ENCODE measurements at places on chromosomes 12 and 14. TPM values are rescaled to one million over a fixed set of nuclear protein-coding genes. Genes with fewer than 3 reads are reported as not detected.

ETFBKMT gene
- 6.2 TPM for total RNA-seq

RHEBL1 gene
- 0.22 TPM for total RNA-seq

B3GNT4 gene
- not detected for total RNA-seq

NPAS3 gene
- 3.7 TPM for total RNA-seq

EID3 gene
- 9.2 TPM for total RNA-seq
